A673 (cell line): ENCODE measurements at places on chromosomes 13 and 19. TPM values are rescaled to one million over a fixed set of nuclear protein-coding genes. Genes with fewer than 3 reads are reported as not detected.

Gene FAM216B
- not detected in 2 replicates for total RNA-seq

GRCh38 chr13:39023761-39024160 lies 14.1 kb downstream of the PROSER1 start:
- DNase-seq = no peak
- H3K4me1 ChIP-seq = peaks cover 3% of the 10 kb centered on the region
- H3K36me3 ChIP-seq = peaks cover 51% of the 10 kb centered on the region
- no peaks in the 10 kb centered on the region for H3K27me3 ChIP-seq
- no peak overlapping the region for H3K4me3 ChIP-seq
- no peak overlapping the region for H3K27ac ChIP-seq

Gene STARD13
- 45.7 and 48.7 TPM in 2 replicates for total RNA-seq

DNA sequence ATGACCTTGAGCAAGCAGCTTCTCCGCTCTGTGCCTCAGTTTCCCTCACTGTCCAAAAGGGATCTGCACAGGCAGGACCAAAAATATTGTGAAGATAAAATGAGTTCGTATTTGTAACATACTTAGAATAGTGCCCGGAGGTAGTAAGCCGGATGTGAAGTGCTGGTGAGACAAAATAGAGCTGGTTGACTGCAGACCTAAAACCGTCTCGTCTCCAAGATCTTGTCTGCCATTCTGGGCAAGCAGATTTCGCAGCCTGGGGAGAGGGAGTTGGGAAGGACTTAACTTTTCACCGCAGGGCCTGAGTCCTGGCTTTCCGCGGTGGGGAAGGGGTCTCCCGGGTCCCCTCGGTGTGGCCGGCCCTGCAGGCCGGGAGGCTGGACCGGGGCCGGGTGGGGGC lies 8.2 kb upstream of the BBC3 start:
- H3K4me3 ChIP-seq = no peak overlapping the region
- no peak for DNase-seq
- peaks cover 13% of the 10 kb centered on the region for H3K27me3 ChIP-seq
- no peak overlapping the region for H3K27ac ChIP-seq

Gene ZNF567
- total RNA-seq = 9.6 and 9.9 TPM in 2 replicates
